ENCODE measurements at places on chromosomes 6 and 20.

GRCh38 chr20:36645998-36646397 lies at the start of gene SLA2:
Gene SLA2 (minus strand): TSS chr20:36646196. CDS start chr20:36641335, 4,861 bp downstream.
- DNase-seq = no peak

- DNase-seq = no peak
Observed at GRCh38 chr6:142783499-142783898, 161.5 kb downstream of the HIVEP2 start.

DNA sequence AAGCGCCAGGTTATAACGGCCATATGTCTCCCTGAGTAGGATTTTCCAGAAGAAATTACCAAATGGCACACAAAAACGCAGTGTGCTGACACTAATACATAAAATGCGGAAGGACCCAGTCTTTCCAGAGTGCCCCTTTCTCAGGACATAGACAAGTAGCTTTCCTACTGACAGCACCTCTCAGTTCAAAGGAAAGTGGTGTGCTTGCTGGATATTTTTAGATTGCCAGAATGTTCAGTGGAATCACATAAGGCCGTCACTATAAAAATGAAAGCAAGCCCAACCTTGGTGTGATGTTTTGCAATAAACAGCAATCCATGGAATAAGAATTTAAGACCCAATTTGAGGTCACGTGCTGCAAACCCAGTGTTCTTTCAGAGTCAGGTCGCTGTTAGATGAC lies 135.5 kb upstream of the AGPAT4 start:
- DNase-seq = no peak

GRCh38 chr20:64226686-64227580 lies 28.6 kb upstream of the PCMTD2 start:
- peak; percentile 26 for DNase-seq

- DNase-seq = peak; percentile 22
Observed at GRCh38 chr6:145562771-145563615, 172.3 kb downstream of the EPM2A start.

DNA sequence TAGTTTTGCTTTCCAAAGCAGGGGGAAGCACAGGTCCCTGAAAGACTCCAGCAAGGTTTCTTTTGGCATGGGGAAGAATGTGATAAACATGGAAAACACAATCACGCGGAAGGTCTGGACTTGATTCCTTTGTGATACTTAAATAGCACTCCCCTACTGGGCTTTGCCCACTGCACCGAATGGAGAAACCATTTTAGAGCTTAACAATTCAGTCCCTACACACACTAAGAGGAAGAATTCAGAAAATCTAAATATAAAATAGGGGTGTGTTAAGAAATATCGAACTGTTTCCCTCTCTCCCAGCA lies 71.4 kb upstream of the NHSL1 start:
- DNase-seq = no peak

DNA sequence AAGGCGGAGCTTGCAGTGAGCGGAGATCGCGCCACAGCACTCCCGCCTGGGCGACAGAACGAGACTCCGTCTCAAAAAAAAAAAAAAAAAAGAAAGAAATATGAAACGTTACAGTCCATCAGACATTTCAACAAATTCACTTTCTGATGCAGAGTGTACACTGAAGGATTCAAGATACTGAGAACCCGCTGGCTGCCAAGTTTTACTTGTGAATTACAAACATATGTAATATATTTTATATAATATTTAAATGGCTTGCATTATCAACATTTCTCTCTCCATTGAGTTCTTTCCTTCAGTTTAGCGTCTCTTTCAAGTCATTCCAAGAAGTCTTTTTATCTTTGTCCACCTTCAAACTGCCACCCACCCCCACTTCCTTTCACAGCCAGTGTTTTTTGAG lies 240.9 kb upstream of the RNF217 start:
- no peak for DNase-seq

DNA sequence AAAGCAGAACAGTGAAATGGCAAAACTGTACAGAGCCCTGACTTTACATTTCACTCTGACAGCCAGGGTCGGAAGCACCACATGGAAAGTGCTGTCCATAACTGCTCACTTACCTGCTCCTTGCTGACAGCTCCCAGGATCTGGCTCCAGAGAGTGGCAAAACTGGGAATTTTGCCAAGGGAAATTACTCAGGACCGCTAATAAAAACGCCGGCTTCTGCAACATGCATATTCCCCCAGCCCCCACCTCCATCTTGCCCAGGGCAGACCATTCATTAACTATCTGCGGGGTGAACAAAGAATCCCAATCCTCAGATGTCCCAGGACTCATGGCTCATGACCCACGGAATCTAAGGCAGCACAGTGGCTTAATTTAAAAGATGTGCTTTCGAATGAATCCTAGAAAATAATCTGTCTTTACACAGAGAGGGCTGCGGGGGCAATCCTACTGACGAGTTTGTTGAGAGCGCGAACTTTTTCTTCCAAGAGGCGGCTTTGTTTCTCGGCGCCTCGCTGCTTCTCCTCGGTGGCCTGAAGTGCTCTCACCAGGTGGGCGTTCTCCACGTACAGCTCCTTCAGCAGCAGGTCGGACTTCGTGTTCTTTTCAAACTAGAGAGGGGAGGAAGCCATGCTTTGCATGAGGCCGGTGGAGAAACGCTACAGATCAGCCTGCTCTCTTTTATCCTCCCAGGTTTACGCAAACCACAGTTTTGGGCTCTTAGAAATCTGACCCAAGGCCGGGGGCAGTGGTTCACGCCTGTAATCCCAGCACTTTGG lies 45.8 kb downstream of the GINS1 start:
- no peak for DNase-seq

GRCh38 chr6:89793586-89793985 lies 26.0 kb downstream of the MDN1 start:
- DNase-seq = peak; percentile 97

- DNase-seq = peak; percentile 66
Observed at GRCh38 chr6:31468311-31468710, 29.6 kb upstream of the MICB start.

- no peak for DNase-seq
Observed at GRCh38 chr20:56391037-56391436, 978 bp downstream of the AURKA start.

GRCh38 chr20:34310481-34311117 lies 7.4 kb upstream of the AHCY start:
- no peak for DNase-seq

DNA sequence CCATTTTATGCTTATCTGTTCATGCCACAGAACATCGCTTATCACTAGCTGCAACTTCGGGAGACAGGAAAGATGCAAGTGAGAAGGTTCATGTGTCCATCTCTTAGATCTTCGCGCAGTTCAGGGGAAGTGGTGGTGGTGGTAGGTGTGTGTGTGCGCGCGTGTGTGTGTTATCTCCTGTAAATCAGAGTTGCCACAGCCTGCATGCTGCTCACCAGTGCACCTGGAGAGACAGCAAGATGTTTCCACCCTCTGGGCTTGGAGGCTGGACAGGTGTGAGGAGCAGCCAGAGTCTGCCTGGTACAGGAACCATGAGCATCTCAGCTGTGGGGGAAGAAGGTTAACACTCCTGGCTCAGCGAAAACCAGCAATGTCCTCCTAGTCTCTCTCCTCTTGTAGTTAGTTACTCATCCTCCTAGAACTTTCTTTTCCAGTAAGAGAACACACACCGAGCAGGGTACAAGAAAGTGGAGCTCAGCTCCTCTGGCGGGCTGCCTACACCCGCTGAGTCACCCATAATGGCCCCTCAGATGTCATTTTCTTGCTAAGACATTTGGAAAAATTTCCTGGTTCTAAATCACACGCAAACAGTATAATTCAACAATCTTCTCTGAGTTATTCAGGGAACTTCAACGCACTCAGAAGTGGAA lies 5.1 kb upstream of the TUBB1 start:
- no peak for DNase-seq

- DNase-seq = no peak
Observed at GRCh38 chr20:21840991-21841390, 135.5 kb downstream of the PAX1 start.

- no peak for DNase-seq
Observed at GRCh38 chr6:134082191-134082590, 29.8 kb upstream of the SLC2A12 start.

DNA sequence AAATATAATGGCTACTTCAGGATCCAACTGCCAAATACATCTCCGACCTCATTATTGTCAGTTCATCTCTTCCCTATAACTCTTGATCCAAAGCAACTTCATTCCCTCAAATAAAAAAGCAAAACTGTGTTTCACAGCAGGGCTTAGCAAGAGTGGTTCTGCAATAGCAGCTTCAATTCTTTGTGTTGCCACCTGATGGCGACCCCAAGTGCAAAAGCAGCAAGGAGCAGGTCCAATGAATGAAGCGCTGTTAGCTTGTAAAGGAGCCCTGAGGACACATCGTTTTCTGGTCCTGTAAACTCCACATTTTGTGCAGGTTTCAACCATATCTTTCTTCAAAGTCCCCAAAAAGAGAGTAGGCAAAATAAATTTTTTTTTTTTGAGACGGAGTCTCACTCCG lies 19.6 kb downstream of the RTN4IP1 start:
- DNase-seq = peak; percentile 46

DNA sequence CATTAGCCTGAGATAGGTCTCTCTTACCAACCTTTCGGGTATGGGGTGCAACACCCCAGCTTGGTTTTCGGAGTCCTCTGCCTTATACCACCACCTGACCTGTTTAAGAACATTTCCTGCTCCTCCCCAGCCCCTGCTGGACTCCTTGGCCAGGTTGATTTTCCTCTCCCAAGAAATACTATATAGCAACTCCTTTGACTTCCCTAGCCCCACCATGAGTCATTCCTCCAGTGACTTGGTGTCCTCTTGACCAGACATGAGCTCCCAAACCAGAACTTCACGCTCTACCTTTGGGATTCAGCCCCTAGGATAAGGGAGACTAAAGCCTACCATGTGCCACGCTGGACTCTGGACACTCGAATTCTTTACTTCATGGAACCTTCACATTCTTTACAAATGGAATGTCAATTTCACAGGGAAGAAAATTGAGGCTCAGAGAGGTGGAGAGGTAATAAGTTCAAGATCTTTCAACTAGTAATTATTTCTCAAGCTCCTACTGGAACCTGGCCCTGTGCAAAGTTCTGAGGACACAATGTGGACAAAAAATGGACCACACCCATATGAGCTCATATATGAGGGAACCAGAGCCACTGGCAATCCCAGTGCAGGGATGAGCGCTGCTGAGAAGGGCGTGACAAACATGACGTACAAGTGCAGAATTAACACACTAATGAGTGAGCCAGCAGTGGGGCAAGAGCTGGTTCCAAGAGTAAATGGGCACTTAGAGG lies 48.2 kb downstream of the SIRPA start:
- no peak for DNase-seq

GRCh38 chr6:130054725-130055124 lies 36.3 kb downstream of the L3MBTL3 start:
- DNase-seq = no peak

DNA sequence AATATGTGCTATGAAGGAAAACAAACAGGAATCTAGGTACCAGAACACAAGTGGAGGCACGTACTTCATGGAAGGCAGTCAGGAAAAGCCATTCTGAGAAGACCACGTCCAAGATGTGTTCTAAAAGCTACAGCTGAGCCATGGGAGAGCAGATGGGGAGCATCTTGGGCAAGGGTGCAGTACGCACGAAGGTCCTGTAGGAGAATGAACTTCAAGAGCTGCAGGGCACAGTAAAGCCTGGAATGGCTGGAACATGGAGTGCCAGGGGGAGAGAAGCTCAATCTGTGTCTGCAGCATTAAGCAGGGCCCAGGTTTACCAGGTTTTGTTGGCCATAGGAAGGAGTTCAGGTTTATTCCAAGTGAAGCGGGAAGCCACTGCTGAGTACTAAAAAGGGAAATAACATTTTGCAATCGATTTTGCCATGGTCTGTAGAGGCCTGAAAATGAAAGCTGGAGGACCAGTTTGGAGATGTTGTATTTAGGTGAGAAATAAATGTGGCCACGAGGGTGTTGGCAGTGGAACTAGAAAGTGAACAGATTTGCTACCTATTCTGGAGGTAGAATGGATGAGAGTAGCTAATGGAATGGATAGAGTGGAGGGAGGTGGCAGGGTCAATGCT lies 29.9 kb downstream of the ADTRP start:
- no peak for DNase-seq

GRCh38 chr6:15080895-15081294 lies 165.0 kb upstream of the JARID2 start:
- no peak for DNase-seq

DNA sequence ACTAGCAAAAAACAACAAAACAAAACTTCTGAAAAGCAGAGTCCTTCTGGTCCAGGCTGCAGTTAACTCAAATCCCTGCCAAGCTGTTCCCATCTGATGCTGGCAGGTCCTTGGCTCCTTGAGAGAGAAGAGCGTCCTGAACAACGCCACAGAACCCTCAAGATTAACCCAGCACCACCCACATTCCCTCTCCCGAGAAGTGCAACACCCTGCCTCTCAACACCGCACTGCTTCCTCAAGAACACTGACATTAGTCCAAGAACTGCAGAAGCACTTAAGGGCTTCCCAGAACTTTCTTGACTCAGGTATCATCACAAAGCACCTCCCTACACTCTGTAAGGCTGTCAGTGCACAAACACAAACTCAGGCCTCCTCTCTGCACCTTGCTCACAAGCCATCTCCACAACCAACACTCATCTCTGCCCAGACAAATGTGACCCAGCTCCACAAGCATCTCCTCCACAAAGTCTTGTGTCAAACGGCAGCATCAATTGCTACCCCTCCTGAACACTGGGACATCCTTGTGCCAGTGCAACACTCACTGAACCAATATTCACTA lies 7.5 kb downstream of the MRPL14 start:
- DNase-seq = no peak

GRCh38 chr6:7050872-7051779 lies 56.6 kb upstream of the RREB1 start:
- DNase-seq = no peak

GRCh38 chr6:53342217-53342616 lies 6.5 kb downstream of the ELOVL5 start:
- no peak for DNase-seq

DNA sequence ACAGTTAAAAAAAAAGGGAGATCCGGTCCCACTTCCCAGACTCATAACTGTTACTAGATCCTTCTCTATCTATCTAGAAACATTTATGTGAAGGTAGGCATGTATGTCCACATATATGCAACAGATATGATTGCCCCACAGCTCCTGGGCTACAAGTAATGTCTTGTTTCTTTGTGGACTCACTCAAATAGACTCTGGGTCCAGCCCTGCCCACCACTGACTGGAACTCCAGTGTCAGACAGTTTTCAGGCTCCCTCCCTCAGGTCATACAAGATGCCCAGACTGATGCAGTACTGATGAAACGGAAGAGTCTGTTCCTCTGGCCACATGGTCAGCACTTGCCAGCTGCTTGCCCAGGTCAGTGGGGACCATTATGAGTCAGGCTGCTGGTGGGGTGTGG lies 30.8 kb upstream of the IER3 start:
- no peak for DNase-seq

Data from myocyte (in vitro differentiated cells).